Activated T-helper 2 cell treated with anti-CD3 and anti-CD28 coated beads, Interferon-gamma antibody, Interleukin-2, Interleukin-4, amounts not matched to agents 10 μg/mL and 5 μg/mL and 100 μg/mL, durations not matched to agents 14 hours and 24 hours and 36 hours (primary cell): ENCODE measurements at places on chromosomes 5 and 9. TPM values are rescaled to one million over a fixed set of nuclear protein-coding genes. Genes with fewer than 3 reads are reported as not detected.

- DNase-seq = no peak
These were observed 190.5 kb downstream of the ADCY2 start for GRCh38 chr5:7586480-7586879.

ARL10 gene
- total RNA-seq = 22.3 TPM in 2 replicates

- no peak for DNase-seq
These were observed 22.1 kb upstream of the TPD52L3 start for GRCh38 chr9:6305954-6306563.

GRCh38 chr9:26129217-26129616 is 451.0 kb upstream of the TUSC1 start:
- no peak for DNase-seq

GRCh38 chr5:139207297-139208000 is 9.3 kb upstream of the SIL1 start:
- no peak for DNase-seq

TMEM267 gene
- total RNA-seq = 17.3 and 20.1 TPM in 2 replicates

GPR151 gene
- not detected in 2 replicates for total RNA-seq

PCDHGB1 gene
- 0.16 and 0.48 TPM in 2 replicates for total RNA-seq

CNTFR gene
- not detected in 2 replicates for total RNA-seq

DNA sequence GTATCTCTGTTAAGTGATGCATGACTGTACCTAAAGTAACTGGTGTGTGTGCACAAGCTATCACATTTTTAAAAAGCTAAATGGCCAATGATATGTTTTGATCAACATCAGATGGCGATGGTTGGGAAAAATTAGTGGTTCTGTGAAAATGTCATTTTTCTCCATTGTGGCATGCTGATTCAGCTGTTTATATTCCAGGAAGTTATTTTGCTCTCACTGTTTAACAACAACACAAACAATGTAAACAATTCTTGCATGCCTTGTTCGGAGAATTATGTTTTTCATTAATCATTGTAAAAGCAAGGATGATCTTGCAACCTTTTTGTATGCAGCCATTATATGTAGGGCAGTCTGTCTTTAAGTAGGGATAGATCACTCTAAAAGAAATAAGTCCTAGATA is 106.1 kb upstream of the LHFPL2 start:
- DNase-seq = no peak

FOXI1 gene
- total RNA-seq = not detected in 2 replicates

DNA sequence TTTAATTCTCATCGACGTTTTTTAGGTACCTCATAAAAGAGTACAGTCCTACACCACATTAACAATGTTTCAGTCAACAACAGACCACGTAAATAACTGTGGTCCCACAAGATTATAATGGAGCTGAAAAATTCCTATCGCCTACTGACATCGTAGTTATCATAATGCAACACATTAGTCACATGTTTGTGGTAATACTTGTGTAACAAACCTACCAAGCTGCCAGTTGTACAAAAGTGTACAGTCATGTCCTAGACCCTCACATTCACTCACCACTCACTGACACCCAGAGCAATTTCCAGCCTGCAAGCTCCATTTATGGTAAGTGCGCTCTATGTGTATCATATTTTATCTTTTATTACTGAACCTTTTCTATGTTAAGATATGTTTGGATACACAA is 16.8 kb downstream of the GNAQ start:
- DNase-seq = no peak

ATG12 gene
- 33.8 and 34.5 TPM in 2 replicates for total RNA-seq
